ENCODE measurements at places on chromosomes 4 and X.

- DNase-seq = no peak
Observed at GRCh38 chrX:150007356-150007755, 69.1 kb upstream of the EOLA2 start.

DNA sequence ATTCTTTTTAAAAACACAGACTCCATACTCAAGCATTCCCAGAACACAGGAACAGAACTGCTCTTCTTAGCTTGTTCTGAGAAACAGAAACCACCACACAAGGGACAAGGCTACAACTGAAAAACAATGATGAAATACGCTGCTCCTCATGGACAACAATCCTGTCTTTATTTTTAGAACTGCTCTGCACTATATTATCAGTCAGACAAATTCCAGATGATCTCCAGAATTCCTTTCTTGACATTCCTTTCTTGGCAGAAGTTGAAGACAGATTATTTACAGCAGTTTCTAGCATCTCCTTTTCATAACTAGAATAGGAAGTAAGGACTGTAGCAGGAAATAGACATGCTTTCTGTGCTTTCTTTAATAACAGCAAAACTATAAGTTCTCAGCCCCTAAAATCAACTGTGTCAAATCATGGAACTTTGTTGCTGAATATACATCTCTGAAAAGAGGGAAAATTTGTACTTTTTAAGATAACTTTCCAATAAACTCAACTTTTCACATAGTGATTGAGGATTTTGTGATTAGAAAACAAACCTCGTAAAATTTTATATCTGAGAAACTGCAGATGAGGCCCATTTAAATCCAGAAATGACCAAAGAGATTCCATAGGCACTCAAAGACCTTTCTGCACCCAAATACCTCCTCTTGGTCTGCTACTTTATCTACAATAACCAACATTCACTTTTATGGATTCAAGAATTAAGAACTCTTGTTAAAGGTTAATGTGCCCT is 35.9 kb downstream of the ANTXR2 start:
- no peak for DNase-seq

GRCh38 chr4:98950925-98951324 is 22.0 kb upstream of the EIF4E start:
- no peak for DNase-seq

- no peak for DNase-seq
Observed at GRCh38 chr4:13126976-13127910, 356.9 kb downstream of the RAB28 start.

DNA sequence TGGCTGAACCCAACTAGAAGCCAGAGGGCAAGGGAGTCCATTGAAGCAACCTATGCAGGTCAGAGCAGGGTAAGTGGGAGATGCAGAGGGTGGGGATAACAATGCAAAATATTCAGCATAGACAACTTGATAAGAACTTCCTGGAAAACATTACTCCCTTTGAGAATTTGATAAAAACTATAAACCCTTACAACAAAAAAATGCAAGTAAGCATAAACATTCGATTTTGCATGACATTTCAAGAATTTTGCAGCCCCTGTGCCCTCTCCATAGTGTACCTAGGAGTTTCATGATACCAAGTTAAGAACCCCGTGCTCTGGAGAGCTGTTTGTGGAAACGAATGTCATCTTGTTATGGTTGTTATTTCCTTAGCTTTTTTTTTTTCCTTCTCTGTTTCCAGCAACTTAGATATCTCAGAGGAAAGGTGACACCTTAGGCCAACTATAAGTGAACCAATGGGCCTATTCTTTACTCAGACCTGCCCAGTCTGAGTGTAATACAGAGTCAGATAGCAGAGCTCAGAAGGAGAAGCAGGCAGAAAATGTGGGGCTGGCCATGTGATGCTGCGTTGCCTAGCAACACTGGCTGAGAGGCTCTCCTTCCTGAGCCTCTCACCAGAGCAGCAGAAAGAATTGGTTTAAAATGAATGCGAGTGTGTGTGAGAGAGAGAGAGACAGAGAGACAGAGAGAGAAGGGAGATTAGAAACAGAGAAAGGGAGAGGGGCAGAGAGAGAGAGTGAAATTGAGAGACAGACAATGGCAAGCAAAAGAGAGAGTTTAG is 36.7 kb upstream of the GABRQ start:
- DNase-seq = no peak

- DNase-seq = no peak
Observed at GRCh38 chrX:8084006-8084405, 87.1 kb downstream of the VCX2 start.

GRCh38 chr4:86822136-86822535 is 27.0 kb downstream of the SLC10A6 start:
- DNase-seq = no peak

DNA sequence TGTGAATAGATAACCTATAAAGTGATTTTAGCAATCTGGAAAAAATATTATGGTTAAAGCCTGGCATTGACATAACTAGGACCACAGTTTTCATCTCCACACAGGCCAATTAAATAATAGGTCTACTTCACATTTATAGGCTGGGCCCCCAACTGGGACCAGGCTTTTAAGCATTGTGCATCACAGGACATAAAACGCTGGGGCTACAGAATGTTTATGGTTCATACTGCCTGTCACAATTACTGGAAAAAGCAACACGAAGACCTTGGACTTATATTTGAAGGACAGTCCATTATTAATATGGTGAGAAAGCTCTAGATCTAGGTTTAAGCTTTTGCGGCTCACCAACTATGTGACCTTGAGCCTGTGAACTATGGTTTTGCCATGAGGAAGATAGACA is 94.2 kb downstream of the MFAP3L start:
- DNase-seq = no peak

DNA sequence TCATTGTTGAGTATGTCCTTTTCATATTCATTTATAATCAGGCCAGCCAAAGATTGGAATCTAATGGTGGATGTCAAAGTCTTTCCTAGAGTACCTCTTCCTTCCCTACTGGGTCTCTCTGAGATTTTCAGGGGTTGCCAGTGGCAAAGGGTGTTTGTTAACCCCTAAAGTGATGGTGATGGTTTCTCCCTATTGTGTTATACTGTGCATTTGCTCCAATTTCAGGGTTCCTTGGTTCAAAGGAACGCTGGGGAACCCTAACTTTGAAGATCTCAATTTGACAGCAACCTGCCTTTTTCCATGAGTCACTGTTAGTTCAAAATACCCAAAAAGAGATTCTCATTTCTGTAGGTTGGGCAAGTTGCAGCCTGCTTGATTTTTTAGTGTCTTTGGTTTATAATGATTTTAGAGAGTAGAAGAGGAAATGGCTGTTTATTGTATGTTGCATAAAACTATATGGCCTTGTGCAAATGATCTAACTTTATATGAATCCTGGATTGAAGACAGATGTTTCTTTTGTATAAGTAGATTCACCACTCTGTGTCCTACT is 23.0 kb downstream of the GAB1 start:
- no peak for DNase-seq

DNA sequence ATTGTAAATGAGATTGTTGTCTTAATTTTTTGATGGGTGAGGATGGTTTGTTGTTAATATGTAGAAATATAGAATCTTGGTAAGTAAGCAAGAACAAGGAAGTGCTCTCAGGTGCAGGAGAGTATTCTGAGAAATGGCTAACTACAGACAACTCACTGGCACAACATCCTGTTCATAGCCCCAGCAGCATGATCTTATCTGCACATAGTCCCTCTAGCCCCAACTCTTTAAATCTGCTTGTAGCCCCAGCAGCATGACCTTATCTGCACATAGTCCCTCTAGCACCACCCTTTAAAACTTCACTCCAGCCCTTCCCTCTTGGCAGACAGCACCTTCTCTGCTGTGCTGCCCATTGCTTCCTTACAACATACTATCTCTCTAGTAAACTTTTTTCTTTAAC is 1957.1 kb upstream of the ADGRL3 start:
- DNase-seq = no peak

GRCh38 chrX:6732101-6732500 is 197.2 kb upstream of the VCX3A start:
- no peak for DNase-seq

- DNase-seq = no peak
Observed at GRCh38 chr4:76207549-76207948, 6.1 kb downstream of the SCARB2 start.

- DNase-seq = no peak
Observed at GRCh38 chrX:154657226-154657805, 3.9 kb upstream of the CTAG2 start.

DNA sequence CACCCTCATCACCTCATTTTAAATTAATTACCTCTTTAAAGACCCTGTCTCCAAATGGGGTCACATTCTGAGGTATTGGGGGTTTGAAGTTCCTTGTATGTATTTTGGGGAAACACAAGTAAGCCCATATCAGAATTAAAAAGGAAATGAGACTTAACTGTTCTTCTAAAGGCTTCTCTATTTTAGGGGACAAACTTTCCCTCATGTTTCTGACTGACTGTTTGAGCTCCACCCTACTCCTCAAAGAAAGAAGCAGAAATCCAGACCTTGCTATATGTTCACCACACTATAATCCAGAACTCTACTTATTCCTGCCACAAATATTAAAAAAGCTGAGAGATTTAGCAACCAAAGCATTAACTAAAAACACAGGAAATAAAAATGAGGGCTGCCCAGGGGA is 258.8 kb downstream of the ARHGAP24 start:
- DNase-seq = no peak

GRCh38 chr4:88419874-88420273 is 37.0 kb upstream of the HERC5 start:
- DNase-seq = no peak

DNA sequence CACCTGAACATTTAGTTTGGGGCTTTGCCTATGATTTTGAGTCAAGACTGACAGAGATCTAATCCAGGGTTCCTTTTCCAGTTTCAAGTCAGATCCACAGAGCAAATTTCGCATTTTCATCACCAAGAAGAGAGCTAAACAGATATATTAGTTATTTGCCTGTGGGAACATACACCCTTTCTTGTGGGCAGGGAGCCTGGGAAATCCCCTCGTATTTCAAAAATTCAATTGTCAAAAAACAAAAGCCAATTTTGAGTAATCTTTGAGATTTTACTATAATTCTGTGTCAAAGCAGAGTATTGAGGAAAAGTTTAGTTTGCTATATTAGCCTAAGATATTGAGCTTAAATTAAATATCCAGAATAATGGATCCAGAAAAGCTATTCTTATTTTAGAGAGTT is 56.6 kb downstream of the AFM start:
- no peak for DNase-seq

DNA sequence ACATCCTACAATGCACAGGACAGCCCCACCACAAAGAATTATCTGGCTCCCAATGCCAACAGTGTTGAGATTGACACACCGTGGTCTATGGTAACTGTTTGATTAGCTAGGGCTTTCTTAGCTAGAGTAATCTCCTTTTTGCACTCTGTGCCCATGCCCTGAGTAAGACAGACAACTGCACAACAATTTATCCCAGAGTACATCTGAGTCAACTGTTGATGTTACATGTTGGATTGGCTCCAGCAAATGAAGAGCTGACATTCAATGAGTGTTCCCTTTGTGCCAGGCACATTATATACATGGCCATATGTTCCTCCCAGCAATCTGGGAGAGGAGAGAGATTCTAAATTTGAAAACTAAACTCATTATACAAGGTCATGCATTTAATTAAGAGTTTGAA is 3.9 kb upstream of the FAM9C start:
- no peak for DNase-seq

DNA sequence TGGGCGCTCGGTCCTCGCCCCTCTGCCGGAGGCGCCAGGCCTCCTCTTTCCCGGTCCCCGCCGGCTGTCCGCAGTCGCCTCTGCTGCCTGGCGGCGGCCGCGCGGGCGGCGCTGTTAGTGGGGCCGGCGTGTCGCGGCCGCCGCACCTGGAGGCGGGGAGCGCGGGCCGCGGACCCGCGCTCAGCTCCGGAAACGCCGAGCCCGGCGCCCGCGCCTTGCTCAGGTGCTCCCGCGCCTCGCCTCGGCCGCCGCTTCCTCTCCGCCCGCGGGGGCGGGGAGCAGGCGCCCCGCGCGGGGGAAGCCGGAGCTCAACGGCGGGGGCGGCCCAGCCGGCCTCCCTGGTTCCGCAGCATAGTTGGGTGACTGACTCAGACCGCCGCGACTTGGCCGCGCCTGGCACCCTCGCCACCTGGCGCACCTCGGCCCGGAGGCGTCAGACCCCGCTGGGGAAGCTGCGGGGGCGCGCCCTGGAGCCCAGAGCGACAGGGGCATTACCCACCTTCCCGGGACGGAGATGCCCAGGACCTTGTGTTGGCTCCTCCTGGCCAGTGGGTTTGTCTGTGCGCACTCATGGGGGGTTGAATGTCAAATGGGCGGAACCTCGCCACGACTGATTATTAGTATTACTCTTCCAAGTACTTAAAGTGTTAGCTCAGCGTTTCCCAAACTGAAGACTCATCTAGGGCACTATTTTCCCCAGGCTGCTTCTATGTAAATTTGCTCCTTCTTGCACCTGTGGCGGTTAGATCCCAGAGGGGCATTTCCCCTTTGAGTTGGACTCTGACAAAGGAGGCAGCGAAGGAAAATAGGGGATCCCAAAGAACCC is at the start of gene ARAP2:
ARAP2 (minus strand) TSS at position 258 of the 826 bp plus-strand sequence. CDS start 15,028 bp downstream, outside the sequence.
- DNase-seq = peak; percentile 81

GRCh38 chrX:29940750-29941149 is 274.6 kb upstream of the MAGEB2 start:
- DNase-seq = no peak

DNA sequence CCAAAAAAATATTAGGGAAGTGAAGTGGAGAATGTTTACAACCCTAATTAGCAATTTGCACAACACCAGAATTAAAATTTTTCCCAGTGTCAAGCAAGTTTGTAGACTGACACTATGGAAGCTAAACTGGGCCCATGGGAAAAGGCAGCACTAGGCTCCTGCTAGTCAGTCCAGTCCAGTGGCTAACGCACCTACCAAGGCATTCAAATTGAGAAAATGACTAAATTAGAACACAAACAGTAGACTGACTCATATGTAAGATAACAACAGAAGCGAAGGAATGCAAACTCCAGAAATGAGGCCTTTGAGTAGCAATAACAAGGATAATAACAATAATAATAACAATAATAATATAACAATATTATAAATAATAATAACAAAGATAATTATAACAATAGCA is 90.7 kb downstream of the GRIA3 start:
- no peak for DNase-seq

- DNase-seq = peak; percentile 69
Observed at GRCh38 chrX:2696698-2697215, 5.7 kb downstream of the CD99 start.

GRCh38 chr4:186416451-186417060 is 138.8 kb downstream of the MTNR1A start:
- DNase-seq = no peak

DNA sequence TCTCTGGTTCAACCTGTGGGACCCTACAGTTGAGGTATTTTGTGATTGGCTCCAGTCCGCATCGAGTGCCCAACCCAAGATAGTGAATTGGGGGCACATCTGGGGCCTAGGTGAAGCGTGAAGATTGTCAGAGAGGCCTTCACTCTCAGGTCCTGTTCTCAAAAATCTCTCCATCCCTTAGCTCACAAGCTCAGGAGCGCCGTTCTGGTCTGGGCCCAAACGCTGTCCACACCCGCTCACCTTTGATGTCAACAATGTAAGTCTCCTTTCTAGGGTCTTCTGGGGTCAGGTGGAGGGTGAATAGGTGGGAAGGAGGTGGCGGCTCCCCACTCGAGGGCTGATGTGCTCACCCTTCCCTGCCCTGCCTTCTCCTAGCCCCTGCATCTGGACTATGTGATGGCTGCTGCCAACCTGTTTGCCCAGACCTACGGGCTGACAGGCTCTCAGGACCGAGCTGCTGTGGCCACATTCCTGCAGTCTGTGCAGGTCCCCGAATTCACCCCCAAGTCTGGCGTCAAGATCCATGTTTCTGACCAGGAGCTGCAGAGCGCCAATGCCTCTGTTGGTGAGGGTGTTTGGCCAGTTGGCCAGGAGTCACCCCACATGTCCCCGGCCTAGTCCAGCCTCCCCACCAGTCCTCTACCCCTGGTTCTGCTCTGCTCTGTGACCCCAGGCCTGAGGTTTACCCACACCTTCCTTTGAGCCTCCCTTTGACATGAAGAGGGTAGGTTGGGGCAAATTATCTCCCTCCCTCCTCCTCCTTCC is 7.6 kb upstream of the CDK16 start:
- DNase-seq = no peak

Data from activated naive CD4-positive, alpha-beta T cell treated with Interleukin-2 at 50 U/mL for 16 hours (primary cell).